CD4-positive, alpha-beta T cell treated with Interleukin-1 beta for 1 hour (primary cell): ENCODE measurements at places on chromosomes 1 and 21.

DNA sequence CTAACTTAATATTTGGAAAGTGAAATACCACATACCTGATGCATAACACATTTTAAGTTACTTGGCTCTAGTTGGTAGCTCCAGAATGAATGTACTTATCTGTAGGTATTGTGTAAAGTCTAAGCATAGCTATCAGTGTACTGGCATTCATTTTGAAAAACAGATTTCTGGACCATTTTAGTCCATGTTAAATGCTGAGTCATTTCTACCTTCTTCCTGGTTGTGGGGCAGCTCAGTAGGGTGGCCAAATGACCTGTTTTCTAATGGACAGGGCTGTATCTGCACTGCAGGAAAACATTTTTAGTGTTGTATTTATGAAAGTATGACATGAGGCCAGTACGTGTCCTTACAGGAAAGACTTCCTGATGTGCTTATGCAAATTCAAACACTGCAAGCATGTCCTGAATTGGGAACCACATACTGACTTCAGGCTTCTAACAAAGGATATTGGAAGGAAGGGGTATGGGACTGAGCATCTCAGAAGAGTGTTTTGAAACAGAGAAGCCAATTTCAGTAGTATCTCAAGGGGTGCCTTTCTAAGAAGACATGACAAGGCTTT lies 300.3 kb upstream of the B3GALT2 start:
- no peak for DNase-seq

DNA sequence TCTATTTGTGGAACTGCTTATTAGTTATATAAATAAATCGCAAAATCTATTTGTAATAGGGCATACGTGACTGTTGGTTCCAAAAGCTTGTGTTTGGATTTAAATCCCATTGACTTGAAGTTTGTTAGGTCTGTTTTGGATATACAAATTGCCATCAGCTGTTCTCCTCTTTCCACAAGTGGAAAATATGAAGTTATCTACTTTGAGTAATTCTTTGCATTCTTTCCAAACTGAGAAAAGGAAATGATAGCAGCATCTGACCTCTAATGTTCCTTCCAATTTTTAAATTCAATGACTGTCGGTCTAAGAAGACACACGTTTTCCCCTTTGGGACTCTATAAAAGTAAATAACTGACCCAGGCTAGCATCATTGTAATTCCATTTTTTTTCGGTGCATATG lies 165.7 kb upstream of the SGIP1 start:
- DNase-seq: no peak

GRCh38 chr1:170316270-170316669 lies 170.5 kb downstream of the NTMT2 start:
- DNase-seq: no peak

DNA sequence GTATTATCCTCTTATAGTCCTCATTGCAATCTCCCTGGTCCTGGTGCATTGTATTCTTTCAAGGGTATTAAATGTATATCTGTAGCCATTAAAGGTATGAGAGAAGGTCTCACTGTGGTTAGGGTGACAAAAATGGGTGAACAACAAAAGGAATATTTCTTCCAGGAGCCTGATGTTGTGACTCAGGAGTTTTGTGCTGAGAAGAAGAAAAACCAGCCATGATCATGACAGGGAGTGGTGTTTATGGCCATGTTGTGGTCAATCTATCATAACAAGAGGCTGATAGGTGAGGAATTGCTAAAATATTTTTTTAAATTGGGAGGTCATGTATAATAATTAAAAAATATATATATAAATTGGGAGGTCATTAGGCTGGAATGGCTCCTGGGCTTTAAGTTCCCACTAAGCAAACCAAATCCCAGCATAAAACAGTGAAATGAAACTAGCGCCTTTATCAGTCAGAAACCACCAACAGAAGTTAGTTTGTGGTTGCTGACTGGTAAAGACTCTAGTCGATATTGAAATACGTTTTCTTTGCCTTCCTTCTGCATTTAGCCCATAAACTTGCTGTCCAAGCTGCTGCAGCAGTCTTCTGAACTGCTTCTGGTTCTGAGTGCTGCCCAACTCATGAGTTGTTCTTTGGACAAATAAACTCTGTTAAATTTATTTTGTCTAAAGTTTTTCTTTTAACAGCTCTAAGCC lies 60.3 kb downstream of the TBX19 start:
- DNase-seq: no peak

DNA sequence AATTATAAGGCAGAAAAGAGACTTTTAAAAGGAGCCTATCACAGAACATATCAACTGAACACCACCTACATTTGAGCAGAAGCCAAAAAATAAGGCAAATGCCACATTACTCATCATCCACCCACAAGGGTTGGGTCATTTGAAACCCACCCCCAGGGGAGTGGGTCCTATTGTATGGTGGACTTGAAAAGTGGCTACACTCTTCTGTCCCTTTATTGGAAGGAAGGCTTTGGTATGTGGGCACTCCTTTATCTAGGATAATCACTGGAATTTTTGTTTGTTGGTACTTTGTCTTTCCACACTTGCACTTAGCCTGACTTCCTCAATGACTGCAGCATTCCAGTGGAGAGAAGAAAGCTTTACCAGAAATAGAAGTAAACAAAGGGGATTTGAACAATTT lies 157.2 kb upstream of the COL11A1 start:
- DNase-seq: no peak

DNA sequence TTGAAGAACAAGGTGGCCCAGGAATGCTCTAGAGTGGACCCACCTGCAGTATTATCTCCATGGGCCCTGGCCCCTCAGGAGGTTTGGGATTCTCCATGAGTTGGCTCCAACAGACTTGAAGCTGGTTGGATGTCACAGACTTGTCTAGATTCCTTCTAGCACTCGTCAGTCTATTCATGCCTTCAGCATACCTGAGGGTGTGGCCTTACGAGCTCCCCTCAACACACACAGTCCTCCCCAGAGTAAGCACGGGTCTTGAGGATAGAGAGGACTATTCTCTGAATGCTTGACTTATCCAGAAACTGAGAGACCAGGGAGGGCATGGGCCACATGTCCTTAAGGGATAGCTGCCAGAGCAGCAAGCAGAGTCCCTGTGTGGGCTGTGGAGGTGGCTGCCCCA lies 45.9 kb upstream of the COL6A1 start:
- DNase-seq: no peak

- no peak for DNase-seq
Measured at GRCh38 chr1:56188221-56188620, 391.1 kb downstream of the PLPP3 start.

DNA sequence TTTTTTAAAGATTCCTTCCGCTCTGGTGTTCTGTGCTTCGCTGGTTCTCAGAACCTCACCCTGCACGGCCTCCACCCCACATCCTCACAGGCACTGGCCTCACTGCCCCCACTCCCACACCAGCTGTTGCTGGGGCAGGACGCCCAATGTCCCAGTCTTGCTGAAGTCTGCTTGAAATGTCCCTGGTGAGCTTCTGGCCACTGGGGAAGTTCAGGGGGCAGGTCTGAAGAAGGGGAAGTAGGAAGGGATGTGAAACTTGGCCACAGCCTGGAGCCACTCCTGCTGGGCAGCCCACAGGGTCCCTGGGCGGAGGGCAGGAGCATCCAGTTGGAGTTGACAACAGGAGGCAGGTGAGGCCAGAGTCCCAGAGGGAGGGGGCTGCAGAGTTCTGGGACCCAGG lies at the start of gene C1QA:
TSS of gene C1QA (plus strand) at position 276 of the 400 bp plus-strand sequence. CDS start 989 bp downstream, outside the sequence.
- no peak for DNase-seq

DNA sequence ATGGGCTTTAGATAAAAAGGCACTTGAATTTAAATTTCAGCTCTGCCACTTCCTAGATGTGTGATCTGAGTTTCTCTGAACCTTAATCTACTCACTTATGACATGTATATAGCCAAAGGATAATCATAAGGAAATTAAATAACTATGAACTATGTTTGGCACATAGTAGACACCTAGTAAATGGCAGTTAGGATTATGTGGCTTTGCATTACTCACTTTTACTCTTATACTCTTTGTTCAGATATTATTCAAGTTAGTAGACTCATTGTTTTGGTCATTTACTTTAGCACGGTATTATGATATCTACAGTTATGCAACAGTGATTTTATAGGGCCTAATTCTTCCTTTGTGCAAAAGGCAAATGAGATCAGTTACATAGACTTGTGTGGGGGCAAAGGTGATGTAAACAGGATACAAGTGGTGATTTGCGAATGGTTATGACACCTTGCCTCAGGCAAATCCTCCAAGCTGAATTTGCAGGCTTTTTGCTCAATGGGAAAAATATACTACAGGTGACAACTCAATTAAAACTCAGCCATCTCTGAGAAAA lies 297.2 kb upstream of the PBX1 start:
- no peak for DNase-seq

GRCh38 chr1:81545734-81546133 lies 255.0 kb upstream of the ADGRL2 start:
- no peak for DNase-seq

GRCh38 chr1:54289712-54290233 lies 89.8 kb downstream of the MRPL37 start:
- no peak for DNase-seq

DNA sequence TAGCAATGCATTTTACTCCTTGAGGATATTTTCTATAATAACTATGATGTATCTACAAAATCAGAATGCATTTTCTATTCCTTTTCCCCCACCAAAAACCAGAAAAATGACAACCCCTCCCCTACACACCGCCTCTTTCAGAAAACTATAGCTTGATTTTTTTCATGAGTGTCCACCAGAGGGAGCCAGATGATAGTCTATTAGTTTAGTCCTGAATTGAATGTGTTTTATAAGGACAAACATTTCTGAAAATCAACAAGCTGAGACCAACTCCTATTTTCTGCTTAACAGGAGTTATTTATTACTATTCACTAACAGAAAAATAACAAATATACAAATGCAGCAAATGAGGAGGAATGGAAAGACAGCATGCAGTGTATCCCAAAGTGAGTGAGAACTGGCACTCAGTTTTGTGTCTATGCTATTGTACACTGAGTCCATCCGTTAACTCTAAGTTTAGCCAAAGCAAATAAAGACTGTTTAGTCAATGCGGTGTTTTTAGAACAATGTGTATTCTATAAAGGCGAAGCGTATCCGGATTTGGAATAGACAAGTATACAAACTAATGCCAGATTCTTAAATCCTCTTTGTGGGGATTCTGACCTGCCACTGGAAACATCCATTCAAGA lies 182.6 kb downstream of the VAV3 start:
- peak; percentile 74 for DNase-seq

DNA sequence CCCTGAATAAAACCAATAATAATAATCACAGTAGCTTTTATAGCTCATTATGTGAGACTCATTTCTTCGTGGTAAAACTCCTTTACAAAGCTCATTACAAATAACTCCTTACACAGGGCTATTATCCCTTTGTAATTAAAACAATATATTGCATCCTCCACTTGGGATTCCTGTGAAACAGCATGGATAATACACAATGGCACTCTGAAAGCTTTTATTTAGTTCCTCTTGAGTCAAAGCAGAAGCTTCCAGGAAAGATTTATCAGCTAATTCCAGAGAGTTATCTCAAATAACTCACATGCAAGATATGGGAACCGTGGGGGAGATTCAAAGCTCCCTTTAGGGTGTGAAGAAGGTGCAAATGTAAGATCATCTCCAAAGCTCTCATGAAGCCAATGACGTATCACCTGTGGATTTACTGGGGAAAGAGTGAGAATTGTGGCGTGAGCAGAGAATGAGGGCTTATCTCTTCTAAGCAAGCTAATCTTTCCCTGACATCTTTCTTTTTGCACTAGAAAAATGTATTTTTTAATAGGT lies 60.4 kb upstream of the GJA5 start:
- no peak for DNase-seq

DNA sequence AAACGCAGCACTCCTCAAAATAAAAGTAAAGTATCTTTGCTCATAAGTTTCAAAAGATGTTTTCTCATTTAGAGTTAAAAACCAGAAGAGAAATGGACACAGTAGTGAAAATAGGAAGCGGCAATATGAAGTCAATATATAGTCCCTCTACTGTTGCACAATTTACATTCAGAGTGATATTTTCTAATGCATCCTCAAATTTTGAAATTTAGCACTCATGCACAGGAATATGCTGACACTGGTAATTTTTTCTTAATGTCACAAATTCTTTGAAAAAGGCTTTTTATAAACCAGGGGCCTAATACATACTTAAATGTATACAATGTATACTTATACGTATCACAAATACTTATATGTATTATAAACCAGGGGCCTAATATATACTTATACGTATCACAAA lies 19.5 kb downstream of the ST7L start:
- no peak for DNase-seq

GRCh38 chr1:6490181-6491080 lies 1.0 kb downstream of the PLEKHG5 start:
- DNase-seq: peak; percentile 52

- no peak for DNase-seq
Measured at GRCh38 chr1:222540598-222540995, 7.3 kb downstream of the HHIPL2 start.

GRCh38 chr1:72547412-72547811 lies 265.1 kb upstream of the NEGR1 start:
- no peak for DNase-seq

- DNase-seq: no peak
Measured at GRCh38 chr1:109792056-109792831, 28.5 kb upstream of the EPS8L3 start.

- no peak for DNase-seq
Measured at GRCh38 chr1:166185526-166185925, 18.7 kb upstream of the FAM78B start.

DNA sequence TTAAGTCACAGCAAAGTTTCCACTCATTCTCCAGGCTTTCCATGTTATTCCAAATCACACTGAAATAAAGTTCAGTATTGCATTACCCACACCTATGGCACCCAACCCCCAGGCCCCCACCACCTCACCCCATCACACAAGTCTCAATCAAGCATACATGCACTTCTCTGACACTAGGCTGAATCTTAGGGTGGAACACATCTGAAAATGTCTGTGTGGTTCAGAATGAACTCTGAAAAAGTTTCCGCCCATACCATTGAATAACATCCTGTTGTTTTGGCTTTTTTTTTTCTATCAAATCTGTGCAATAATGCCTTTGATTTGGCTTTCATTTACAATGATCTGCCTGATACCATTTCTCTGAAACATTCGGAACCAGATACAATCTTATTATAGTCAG lies 25.8 kb upstream of the LRRC8C start:
- DNase-seq: peak; percentile 71

DNA sequence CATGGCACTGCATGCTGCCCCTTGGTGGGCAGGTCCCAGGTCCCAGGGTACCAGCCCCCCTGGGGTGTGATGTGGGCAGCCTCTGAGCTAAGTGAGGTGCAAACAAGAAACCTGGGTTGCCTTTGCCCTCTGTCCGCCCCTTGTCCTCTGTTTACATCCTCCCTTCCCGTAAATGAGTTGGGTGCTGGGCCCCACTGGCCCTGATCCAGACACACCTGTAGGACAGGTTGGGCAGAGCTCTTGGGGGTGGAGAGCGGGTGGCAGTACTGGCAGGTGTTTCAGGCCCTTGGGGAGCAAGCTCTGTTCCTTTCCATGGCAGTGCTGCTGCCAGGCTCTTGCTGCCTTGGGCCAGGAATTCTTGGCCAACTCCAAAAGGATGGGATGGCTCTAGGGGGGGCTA lies 35.8 kb downstream of the ELF3 start:
- no peak for DNase-seq
